Suppressor macrophage treated with lipopolysaccharide for 4 hours (primary cell): ENCODE measurements at places on chromosomes 12 and 14.
A peak's percentile ranks its signal among the peaks of the same experiment; 100 is the strongest.

DNA sequence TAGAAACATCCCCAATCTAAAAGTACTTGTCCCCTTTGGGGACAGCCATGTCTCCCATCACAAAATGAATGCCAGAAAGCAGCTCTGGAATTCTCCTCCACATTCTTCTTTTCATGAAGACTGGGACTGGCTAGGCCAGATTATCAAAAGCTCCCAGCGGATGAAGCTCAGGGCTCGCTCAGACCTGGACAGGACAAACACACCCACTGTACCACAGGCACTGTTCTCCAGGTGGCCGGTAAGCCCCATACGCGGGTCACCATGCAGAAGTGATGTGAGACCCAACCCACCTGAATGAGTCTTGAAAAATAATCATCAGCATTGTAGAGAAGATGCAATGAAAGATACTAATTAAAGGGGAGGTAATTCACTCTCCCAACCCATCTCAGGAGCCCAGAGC lies 85.1 kb downstream of the GCH1 start:
- DNase-seq = no peak

DNA sequence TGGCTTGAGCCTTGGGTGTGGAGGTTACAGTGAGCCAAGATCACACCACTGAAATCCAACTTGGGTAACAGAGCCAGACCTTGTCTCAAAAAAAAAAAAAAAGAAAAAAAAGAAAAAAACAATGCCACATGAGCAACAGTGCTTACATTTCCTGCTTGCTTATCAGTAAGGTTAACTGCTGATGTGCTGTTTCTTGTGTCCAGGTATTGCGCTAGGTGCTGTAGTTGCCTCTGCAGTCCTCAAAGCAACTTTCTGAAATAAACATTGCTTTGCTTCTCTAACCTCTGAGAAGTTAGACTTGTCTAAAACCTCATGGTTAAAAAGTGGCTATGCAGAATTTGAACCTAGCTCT lies 24.7 kb downstream of the RNF34 start:
- no peak for DNase-seq

DNA sequence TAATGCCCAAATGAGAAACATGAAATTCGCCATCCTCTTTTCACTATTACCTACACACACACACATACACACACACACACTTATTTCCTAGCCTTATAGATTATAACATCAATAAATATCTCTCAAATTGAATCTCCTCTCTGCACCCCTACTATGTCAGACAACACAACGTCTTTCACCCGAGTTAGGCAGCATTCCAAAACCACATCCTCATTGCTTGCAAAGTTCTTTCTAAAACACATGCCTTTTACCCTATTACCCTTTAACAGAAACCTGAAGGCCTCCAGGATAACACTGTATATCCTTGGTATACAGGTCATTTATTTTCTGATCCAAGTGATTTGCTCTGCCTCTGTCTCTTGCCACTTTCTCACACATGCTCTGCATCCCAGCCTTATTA lies 56.3 kb downstream of the KCNH5 start:
- no peak for DNase-seq

DNA sequence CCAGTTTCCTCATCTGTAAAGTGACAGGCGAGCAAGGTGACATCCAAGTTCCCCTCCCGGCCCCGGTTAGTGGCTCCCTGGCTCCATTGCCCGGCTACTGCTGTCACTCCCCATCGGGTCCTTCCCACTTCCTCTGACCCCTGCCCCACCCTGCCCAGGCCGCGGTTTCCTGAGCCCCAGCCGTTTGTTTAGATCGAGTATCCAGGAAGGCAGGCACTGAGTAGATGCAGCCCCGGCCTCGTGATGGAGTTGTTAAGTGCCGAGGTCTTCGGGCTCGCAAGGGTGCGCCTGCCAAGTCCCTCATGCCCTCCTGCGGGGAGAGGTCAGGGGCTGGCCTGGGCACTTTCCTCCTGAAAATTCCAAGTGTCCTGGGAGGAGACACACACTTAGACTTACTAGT lies 55.4 kb downstream of the TEAD4 start:
- no peak for DNase-seq

GRCh38 chr14:94217116-94217515 lies 43.0 kb downstream of the PPP4R4 start:
- no peak for DNase-seq

DNA sequence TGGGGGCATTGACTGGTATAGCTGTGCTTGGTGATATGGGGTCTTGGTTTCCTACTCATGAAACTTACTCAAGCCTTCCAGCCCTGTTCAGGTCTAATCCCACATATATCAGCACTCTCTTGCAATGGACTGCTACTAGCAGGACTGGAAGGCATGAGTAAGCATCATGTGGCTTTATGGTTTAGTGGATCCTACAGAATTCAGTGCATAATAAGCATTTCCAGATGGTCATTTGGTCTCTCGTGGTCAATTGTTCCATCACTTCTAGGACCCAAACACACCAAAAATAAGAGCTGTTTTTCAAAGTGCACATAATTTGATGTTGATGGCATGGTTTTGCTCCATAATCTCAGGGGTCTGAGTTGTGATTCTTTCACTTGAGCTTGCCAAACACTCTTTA lies 114.4 kb downstream of the LMNTD1 start:
- peak; percentile 6 for DNase-seq

DNA sequence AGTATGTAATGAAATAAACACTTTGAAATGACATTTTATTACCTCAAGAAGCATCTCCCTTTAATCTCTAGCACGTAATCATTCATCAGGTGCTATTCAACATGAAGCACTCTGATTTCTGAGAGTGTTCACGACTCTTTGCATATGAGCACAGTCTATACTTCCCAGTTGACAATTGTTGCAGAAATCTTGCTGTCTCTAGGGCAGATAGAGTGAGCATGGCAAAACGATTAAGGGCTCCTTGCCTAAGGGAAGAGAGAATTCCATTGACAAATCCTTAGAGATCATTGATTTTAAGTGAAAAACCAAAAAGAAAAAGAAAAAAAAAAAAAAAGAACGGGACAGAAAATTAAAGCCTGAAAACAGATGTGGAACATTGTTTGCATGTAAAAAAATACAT lies 107.6 kb downstream of the C12orf50 start:
- no peak for DNase-seq

DNA sequence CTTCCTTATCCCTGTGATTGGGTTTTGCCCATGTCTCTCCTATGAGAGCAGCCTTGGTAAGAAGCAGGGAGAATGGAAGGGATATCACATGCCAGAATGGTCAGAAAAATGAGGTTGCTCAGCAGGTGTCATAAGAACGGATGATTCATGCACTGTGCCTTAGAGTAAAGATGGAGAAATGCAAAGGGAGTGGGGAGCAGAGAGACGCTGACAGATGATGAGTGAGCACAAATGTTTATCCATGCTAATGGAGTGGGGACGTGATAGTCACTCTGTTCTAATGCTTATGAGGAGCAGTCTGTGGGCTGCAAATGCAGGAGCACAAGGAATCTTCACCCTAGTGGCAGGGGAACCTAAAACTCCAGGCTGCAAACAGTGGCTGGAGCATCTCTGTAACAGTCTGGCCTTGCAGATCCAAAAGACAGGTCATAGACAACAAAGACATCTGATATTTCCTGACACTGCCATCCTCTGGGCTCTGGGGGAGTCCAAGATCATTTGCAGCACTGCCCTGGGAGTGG lies 243.2 kb downstream of the CACNA1C start:
- peak; percentile 86 for DNase-seq

GRCh38 chr14:93706360-93706955 lies 81.8 kb downstream of the PRIMA1 start:
- DNase-seq = no peak

GRCh38 chr12:32588604-32589003 lies 90.5 kb upstream of the DNM1L start:
- DNase-seq = no peak

- DNase-seq = no peak
Observed at GRCh38 chr14:23444314-23444713, 8.9 kb upstream of the MYH7 start.

DNA sequence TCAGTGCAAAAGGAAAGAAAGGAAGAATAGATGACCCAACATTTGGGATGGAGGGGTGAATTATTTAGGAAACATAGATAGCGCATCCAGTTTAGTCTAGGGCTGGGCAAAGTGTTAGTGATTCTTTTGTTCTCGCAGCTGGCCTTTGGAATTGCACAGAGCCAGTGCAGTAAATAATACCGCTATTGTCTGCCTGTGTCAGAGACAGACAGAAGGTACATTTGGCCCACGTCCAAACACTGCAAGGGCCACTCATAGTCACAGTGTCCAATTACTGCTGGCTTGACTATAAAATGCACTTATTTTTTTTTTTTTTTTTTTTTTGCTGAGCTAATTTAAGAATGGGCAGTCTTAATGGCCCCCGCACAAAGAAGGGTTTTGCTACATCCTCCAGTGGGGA lies 638.6 kb downstream of the BCL11B start:
- DNase-seq = no peak

DNA sequence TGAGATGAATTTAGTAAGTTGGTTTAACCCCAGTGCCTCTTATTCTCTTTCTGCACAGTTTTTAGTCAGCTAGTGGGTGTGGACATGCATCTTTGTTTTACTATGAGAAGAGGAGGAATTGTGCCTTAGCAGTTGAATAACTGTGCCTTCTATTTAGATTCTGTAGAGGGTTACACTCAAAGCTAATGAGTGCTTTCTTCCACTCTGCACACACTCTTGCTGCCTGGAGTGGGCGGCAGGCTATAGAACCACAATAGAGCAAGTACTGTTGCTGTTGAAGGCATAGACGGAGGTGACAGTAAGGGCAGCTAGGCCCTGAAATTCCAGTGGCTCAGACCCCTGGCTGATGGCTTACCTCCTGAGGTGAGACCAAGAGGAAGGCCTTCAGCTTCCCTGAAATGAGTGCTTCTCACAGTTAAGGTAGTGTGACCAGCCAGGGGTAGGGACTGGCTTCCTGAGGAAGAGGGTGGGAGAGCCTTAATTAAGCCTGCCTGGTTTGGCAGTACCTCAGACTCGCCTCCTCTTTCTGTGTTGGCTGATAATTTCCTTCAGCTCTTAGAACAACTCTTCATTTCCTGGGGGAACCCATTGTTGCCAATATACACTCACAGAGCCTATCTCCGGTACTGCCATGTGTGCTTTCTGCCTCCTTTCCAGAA lies 24.7 kb downstream of the SUSD6 start:
- no peak for DNase-seq

DNA sequence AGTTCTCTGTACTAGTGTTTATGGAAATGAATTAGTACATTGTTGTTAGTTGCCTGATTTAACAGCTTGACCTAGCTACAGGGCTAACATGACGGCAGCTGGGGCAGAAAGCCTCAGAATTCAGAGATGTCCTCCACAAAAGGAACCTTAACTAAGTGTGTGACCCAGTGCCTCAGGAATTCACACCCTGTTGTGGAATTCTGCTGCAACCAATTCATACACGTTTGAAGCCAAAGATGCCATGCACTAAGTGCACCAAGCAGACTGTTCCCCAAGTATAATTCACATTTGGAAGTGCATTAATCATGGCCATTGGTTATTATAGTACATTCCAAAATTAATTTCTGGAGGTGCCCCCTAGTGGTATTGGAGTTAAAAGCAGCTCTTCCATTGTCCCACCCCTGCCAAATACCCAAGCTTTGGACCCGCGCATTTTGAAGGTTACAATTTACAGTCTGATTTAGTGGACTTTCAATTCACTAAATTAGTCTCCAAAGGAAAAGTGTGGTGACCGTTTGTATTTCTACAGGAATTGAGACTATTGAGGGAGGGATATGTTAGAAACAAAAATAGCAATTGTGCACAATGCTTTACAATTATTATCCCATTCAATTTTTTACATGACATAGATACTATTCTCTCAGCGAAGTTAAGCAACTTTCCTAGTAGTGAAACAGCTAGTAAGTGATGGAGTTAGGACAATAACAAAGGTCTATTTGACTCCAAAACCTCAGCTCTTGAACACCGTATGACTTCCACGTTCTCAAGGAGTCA lies 85.9 kb downstream of the PAX9 start:
- DNase-seq = peak; percentile 12

DNA sequence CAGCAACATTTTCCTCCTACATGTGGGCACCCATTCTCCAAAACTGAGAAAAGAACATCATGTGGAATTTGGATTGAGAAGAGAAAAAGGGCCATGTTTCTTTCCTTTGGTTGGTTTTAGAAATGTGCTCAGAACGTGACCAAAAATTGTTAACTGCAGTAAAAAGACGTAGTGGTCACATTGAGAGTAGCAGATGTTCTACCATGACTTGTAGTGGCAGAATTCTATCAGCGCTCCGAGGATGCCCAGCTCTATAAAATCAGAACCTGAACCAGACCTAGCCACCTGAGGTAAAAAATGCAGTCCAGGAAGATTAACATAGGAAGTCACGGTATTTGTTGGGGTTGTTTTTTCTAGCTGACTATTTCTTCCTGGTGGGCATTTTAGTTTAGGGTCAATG lies 101.8 kb upstream of the TMEM233 start:
- no peak for DNase-seq

- no peak for DNase-seq
Observed at GRCh38 chr12:48969160-48969771, 2.3 kb downstream of the WNT10B start.

GRCh38 chr14:69937367-69938081 lies 58.3 kb downstream of the SMOC1 start:
- no peak for DNase-seq

- DNase-seq = no peak
Observed at GRCh38 chr14:61197416-61197815, 83.7 kb downstream of the TMEM30B start.

DNA sequence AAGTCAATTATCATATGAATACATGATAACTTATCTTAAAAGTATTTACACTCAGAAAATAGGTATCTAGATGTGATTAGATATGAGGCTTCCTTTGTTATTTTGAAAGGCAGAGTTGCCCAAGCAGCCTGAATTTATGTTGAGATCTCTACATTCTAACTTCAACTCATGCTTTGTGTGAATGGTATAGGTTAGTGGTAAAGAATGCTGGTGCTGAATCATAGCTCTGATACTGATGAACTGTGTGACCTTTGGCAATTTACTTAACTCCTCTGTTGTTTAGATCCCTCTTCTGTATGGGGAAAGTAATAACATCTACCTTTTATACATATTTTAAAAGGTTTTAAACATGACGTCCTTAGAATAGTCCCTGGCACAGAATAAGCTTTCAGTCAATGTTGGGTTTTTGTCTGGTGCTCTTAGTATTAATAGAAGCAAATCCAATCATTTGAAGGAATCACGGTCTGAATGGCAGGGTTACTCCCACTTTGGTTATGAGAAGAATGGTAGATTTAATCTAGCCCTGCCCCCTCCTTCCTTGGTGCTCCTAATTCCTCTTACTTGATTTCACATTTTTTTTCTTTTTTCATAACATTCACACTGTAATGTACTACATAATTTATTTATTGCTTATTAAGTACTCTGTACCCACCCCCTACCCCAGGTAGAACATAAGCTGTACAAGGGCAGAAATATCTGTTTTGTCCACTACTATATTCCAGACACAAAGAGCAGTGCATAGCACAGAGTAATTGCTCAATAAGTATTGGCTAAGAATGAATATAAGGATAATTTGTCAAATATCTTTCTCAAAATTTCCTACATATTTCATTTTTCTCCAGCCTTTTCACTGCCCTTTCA lies 203.3 kb upstream of the KRR1 start:
- no peak for DNase-seq

GRCh38 chr12:124704619-124705018 lies 137.2 kb upstream of the NCOR2 start:
- no peak for DNase-seq
